Sigmoid colon (tissue), 7 donors: ENCODE measurements at places on chromosomes 5 and 9. TPM values are rescaled to one million over a fixed set of nuclear protein-coding genes. Genes with fewer than 3 reads are reported as not detected.

GRCh38 chr9:114720086-114720676 is 38.2 kb upstream of the TEX48 start:
- H3K4me1 ChIP-seq, result no peaks in the 10 kb centered on the region
- no peak overlapping the region for H3K27ac ChIP-seq
- no peak for DNase-seq
- no peaks in the 10 kb centered on the region for H3K36me3 ChIP-seq
- H3K27me3 ChIP-seq, result no peaks in the 10 kb centered on the region

DNA sequence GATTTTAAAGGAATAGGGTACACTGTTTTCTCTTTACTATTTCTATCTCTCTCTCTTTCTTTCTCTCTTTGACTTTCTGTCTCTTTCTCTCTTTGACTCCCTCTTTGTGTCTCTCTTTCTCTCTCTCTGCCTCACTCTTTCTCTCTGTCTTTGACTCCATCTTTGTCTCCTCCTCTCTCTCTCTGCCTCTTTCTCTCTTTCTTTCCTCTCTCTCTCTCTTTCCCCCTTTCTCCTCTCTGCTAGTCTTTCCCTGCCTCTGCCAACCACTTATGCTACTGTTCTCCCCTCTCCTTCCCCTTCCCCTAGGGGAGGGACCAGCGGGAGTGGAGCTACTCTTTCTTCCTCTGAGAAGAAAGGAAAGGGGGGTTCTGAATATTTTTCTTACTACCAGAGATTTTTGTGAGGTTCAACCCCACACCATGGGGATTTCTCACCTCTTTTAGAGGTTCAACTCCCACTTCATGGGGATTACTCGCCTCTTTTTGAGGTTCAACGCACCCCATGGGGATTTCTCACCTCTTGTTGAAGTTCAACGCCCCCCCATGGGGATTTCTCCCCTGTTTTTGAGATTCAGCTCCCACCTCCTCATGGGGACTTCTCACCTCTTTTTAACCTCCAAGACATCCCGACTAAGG is 309.9 kb downstream of the NR3C1 start:
- no peaks in the 10 kb centered on the region for H3K36me3 ChIP-seq
- H3K27ac ChIP-seq, result no peak overlapping the region
- no peak overlapping the region for H3K4me3 ChIP-seq
- DNase-seq, result no peak

DNA sequence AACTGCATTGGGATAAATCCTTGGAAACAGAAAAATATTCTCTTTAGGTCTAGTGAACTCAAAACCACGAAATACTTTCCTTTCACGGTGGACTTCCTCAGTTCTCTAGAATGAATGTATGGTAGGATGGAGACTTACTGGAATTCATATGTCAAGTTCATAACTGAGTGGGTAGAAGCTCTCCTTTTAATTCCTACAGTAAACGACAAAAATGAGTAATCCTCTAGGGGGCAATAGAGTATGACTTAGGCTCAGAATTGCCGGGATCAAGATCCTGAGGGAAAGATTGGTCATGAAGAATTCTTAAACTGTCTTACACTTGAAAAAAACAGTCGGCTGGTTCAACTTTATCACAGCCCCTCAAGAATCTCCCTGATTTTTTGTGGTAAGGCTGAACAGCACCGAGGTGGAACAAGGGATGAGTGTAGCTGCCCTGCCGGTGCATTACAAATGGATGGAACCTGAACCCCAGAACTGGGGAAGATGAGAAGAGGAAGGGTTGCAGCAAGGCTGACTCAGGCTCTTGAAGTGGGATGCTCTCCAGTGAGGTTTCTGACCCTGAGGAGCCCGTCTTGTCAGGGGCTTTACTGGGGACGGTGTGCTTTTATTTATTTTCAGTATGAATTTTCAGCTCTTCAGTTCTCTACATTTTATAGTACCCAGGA is 14.0 kb upstream of the LOX start:
- H3K27me3 ChIP-seq, result no peaks in the 10 kb centered on the region
- no peak overlapping the region for H3K27ac ChIP-seq
- DNase-seq, result no peak
- no peaks in the 10 kb centered on the region for H3K36me3 ChIP-seq
- H3K4me1 ChIP-seq, result peaks cover 22% of the 10 kb centered on the region
- no peak overlapping the region for H3K4me3 ChIP-seq

The OR2S2 gene
- total RNA-seq, result not detected
